Activated gamma-delta T cell treated with Interleukin-2 at 50 U/mL for 16 hours (primary cell): ENCODE measurements at places on chromosomes 7 and 10.

- DNase-seq: no peak
These were observed 293.8 kb downstream of the RNLS start for GRCh38 chr10:88289342-88289741.

GRCh38 chr10:20971901-20972300 is 74.8 kb upstream of the NEBL start:
- no peak for DNase-seq

DNA sequence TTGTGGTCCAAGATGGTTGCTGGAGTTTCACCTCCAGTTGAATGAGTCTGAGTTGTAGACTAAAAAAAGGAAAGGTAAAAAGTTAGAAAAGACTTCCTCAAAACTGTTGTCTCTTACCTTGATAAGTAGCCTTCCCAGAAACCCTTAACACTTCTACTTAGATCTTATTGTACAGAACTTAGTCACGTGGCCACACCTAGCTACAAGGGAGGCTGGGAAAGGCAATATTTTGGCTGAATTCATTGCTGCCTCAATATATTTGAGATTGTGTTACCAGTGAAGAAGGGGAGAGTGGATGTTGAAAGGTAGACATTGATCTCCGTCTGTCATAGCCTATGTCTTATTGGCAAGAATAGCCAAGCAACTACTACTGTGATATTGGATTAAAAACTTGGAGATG is 35.5 kb upstream of the VDAC2 start:
- no peak for DNase-seq

GRCh38 chr10:82953331-82953730 is 1078.3 kb downstream of the NRG3 start:
- DNase-seq: no peak

GRCh38 chr7:56040730-56041129 is 10.5 kb downstream of the PSPH start:
- DNase-seq: no peak

DNA sequence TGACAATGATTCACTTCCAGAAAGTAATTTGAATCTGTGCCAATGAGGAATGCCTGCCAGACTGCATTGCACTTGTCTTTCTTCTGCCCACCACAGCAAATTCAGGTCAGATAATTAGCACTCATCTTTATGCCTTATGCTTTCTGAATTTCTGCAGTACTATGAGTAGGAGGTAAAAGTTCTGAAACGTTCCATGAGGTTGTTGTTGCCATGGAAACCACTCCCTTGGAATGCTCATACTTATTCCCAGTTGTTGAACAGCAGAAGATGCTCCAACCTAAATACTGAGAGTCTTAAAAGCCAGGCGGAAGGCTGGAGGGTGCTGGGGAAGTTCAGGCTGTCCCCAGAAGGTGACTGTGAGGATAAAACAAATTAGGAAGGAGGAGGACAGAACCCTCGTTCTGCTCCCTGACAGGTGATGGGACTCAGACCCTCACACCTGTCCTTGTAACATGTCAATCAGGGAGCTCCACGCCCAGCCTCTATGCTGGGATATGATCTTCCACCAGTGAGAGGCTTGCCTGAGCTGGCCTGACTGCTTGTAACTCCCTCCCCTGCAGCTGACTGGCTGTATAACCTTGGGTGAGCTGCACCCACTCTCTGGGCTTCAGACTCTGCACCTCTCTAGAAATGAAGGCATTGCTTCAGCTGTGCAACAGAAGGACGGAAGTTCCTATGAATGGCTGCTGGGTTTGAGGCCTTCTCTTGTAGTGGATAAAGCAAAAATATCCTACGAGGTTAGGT is 554.3 kb upstream of the MGMT start:
- DNase-seq: no peak

DNA sequence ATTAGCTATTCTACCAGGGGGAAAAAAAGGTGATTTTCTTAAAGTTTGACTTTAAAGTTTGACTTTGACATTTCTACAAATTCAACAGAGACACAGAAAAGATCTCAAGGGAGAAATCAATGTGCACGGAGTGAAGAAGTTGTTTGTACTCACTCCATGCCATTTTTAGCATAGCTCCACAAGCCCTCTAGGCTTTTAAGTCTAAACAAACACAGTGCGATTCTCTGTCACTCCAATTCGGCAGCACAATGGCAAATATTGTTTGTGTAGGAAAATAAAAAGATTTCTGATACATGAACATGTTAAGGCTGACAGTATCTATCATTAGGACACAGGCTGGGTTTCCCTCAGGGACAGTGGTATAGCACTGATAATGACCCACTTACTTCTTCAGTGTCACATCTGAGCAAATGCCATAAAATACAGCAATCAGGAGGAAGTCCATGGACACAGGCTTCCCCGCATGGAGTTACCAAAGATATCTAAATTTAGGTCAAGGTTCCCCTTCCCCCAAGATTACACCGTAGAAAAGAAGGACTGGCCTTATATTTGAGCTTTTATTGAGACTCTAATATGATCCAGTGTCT is 28.0 kb downstream of the GSAP start:
- no peak for DNase-seq

GRCh38 chr7:139328375-139328774 is 12.8 kb upstream of the FMC1 start:
- DNase-seq: no peak

DNA sequence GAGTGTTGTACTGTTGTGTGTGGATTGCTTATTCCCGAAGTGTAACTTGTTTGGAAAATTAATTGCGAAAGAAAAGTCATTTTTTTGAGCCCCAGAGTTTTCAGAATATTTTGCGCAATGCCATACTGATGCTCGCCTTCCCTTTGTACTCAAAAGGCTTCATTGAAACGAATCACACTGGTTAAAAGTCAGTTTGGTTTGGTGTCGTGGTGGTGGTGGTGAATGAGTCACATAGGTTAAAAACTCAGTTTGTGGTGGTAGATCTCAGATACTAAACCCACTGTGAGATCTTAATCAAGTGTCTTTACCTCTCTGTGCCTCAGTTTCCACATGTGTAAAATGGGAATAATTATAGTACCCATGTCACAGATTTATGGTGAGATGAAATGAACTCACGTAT is 61.1 kb upstream of the IL6 start:
- DNase-seq: no peak

- DNase-seq: no peak
These were observed 517.5 kb downstream of the DNAJB6 start for GRCh38 chr7:157854066-157854891.
